ENCODE measurements at places on chromosomes 3 and 15.

GRCh38 chr3:94082391-94082937 lies 19.6 kb downstream of the NSUN3 start:
- DNase-seq, result no peak

- no peak for DNase-seq
Measured at GRCh38 chr15:50687302-50687902, 805 bp upstream of the TRPM7 start.

DNA sequence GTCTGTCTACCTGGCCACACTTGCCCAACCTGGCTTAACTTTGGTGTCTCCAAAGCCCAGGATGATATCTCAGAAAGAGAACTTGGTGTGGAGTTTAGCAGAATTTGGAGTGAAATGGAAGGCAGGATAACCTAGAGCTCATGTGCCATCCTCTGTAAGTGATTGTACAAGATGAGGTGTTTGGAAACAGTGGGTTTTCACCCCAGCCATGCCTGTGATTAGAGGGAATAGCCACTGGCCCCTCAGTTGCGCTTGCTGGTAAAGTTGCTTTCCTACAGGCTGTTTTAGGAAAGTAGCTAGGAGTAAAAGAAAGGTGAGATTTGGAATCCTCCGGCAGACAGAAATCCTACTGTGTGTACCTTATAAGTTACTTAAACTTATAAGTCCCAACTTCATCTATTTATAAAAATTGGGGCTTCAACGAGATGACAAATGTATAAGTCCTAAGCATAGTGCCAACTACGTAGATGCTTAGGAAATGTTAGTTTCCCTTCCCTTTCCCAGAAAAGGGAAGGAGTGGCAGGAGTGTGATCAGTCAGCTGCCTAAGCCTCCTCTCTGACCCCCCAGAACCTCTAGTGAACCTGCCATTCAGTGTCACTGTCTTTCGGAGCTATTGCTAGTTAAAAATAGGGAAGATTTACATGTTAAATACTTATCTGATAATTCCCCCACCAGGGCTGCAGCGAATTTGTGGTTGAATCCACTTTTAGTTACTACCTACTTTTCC lies 13.4 kb upstream of the BMF start:
- peak; percentile 29 for DNase-seq

DNA sequence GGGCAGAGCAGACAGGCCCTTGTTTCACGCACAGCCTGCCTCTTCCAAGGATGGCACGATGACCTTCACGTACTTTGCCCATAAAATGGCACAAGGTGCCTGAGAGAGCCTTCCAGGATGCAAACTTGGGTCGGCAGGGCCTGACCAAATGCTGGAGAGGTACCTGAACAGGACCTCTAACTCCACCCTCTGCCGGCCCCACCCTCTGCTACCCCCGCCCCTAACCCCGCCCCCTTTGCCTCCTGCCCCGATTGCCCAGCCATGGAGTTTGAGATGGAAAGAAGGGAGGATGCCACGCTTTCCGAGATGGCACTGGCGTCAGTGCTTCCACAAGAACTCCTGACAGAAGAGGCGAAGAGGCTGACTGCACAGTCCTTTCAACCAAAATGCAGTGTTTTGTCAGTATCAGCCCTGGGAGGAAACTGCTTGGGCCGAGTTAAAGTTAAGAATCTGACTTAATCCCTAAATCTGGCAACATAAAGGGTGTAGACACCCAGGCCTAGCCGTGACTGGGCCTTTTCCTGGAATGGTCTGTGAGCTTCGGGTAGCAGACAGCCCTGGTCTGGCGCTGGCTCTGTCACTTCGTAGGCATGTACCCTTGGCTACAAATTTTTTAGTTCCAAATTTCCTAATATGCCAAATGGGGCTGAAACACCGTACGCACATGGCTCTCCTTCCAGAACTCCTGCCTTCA lies 230.3 kb upstream of the RGMA start:
- no peak for DNase-seq

Measured in OCI-M1 (cell line).